Sigmoid colon (tissue), 7 donors: ENCODE measurements at places on chromosomes 12 and 14. TPM values are rescaled to one million over a fixed set of nuclear protein-coding genes. Genes with fewer than 3 reads are reported as not detected.

The MYH6 gene
- total RNA-seq: not detected

The MYL2 gene
- total RNA-seq: not detected

The PLD4 gene
- 0.28 TPM for total RNA-seq

The CEP128 gene
- total RNA-seq: 11.1 TPM

The KCNC2 gene
- 1.1 TPM for total RNA-seq

The CEBPE gene
- total RNA-seq: not detected

The RPGRIP1 gene
- total RNA-seq: not detected

- no peak for DNase-seq
Measured at GRCh38 chr14:30587141-30587540, 28.2 kb downstream of the G2E3 start.
